ENCODE measurements at places on chromosomes 16 and 17.
A peak's percentile ranks its signal among the peaks of the same experiment; 100 is the strongest.

- DNase-seq, result no peak
Measured at GRCh38 chr17:39237586-39237985, 11.8 kb upstream of the STAC2 start.

GRCh38 chr17:45896803-45897693 lies 2.7 kb downstream of the MAPT start:
- DNase-seq, result no peak

- peak; percentile 92 for DNase-seq
Measured at GRCh38 chr16:84532291-84532724, 27.8 kb upstream of the MEAK7 start.

DNA sequence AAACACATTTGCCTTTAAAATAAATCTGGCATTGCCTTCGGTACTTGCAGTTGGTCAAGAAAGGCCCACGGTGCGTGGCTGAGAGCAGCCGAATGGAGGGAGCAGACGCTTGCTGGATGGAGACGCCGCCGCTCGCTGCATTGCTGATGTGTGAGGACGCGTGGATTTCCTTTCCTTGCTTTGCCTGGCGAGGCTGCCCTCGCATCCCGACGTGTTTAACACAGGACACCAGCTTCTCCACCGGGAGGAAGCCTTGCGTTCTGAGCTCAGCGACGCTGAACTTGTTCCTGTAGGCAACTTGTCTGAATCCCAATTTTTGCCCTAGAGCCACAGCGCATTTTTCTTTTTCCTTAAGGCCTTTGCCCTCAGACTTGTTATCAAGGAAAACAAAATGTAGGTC lies 45.8 kb downstream of the COX4I1 start:
- no peak for DNase-seq

DNA sequence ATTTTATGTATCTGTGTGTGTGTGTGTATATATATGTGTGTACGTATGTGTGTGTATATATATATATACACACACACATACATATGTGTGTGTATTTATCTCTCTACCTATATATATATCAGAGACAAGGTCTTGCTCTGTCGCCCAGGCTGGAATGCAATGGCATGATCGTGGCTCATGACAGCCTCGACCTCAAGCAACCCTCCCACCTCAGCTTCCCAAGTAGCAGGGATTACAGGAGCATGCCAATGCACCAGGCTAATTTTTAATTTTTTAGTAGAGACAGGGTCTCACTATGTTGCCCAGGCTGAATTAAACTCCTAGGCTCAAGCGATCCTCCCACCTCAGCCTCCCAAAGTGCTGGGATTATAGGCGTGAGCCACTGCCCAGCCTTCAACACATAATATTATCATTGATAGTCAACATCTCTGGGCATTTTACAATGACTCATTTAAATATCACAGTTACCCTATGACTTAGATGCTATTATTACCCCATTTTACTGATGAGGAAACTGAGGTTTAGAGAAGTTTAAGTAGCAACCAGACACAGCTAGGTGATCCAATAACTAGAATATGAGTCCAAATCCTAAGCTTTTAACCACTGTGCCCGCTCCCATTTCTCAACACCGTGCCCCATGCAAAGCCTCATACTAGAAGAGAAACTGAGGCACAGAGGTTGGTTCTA lies 24.3 kb downstream of the G6PC3 start:
- DNase-seq, result no peak

GRCh38 chr17:51848451-51848850 lies 310.1 kb downstream of the CA10 start:
- no peak for DNase-seq

DNA sequence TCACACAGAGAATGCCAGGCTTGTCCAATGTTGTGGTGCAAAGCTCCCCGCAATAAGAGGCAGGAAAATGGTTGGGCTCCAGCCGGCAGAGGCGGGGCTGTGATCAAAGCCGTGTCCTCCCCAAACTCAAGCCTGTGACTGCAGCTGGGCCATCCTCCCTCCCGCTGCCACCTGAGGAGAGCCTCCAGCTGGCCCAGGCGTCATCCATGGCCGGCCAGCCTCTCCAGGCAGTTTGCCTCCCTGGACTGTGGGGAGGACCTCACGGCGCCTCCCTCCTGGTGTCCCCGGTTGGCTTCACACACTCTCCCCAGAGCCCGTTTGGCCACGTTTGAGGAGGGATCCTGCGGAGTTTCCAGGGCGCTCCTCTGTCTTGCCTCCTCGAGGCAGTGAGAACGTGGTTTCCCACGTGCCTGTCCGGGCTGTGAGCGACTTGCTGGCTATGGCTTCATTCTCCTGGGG lies 134.1 kb downstream of the IRF8 start:
- DNase-seq, result no peak

DNA sequence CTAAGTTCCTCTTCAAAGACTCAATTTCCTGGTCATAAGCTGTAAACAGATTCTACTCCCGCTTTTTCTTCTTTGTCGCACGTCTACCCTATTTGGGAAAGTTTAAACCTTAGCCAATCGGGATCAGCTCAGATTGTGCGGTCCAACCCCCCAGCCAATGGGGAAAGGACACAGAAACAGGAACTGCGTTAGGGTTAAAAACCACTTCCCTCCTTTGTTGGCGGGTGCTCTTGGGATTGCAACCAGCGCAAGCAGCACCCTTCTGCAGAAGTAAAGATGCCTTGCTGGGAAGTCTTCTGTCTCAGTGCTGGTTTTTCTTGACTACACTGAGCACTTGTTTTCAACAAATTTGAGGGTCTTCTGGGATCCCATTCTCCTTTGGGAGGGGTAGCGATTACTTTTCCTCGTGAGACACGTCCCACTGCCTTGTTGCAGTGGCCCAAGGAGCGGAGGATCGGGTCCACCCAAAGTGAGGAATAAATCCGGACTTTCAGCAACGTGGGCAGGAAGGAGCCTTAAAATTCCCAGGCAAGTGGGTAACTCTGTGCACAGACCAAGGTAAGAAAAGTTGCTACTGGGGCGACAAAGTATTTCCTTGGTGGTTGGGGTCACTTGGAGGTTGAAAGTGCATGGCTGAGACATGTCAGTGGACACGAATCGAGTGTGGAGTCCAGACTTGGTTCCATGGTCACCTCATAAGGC lies 1.0 kb upstream of the YPEL3 start:
- no peak for DNase-seq

DNA sequence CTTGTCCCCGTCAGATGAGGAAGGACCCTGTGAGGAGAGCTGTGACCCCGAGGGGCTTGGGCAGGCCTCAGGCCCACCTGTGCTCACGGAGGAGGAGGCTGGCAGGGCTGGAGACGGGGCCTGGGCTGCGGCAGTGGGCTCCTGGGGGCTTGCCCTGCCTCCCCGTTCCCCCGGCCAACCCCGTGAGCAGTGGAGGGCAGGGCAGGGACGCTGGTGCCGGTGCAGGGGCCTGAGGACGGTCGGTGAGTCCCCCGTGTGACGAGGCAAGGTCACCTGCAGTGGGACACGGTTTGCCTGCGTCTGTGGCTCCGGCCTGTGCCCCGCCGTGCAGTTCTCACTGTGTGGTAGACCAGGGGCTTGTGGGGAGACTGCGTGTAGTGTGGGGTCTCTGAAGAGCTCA lies 8.3 kb upstream of the RHOT2 start:
- no peak for DNase-seq

GRCh38 chr16:4593086-4593485 lies 21.6 kb downstream of the UBALD1 start:
- no peak for DNase-seq

DNA sequence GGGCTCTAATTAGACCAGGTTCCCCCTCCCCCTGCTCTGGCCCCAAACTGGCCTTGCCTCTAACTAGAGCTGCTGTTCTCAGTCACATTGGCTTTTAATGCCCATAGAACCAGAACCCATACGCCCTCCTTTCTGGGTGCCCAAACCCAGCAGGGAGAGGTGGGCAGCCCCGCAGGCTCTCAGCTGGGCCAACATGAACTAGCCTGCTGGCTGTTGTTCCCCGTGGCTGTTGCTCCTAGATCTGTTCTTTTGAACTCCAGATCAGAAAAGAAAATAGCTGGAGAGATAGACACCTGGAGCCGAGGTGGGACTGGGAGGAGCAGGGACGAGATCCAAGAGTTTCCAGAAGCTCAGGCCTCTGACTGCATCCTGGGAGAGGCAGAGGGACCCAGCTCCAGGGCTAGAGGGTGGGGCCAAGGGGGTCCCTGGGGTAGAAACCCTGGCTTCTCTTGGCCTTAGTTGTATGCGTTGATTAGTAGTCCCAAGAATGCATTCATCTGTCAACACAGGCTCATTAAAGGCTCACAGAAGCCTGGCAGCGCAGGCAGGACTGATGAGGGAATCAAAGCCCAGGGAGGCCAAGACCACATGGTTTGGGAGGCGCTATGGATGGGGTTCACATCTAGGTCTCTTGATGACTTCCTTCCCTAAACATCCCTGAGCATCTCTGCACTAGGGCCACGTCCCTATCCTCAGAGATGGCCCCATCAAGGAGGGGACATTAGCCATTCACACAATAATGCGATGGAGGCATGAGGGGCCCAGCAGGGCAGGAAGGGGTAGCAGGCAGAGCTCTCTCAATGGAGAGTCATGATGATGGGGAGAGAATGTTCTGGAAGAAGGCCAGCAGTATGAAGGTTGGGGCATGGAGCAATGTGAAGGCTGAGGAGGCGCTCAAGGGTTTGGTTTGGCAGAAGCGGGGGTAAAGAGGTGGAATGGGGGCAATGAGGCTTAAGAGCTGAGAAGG lies 1.3 kb upstream of the CPSF4L start:
- no peak for DNase-seq

DNA sequence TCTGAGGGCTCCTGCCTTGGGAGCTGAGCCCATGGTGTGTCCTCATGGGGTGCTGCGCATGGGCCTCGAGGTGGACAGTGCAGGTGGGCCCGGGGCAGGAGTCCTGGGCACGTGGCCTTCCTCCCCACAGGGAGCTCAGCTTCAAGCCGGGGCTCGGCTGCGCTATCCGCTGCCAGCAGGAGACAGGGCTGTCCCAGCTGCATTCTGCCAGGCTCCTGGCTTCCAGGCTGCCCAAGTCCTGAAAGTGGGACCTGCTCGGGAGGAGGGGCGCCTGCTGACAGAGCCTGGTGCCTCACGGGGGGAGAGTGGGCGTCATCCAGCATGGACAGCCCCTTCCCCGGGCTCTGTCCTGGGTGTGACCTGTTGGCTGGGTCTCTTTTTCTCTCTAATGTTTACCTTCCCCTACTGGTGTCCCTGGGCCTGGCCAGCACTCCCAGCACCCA lies 7.1 kb downstream of the TRAF7 start:
- DNase-seq, result no peak

DNA sequence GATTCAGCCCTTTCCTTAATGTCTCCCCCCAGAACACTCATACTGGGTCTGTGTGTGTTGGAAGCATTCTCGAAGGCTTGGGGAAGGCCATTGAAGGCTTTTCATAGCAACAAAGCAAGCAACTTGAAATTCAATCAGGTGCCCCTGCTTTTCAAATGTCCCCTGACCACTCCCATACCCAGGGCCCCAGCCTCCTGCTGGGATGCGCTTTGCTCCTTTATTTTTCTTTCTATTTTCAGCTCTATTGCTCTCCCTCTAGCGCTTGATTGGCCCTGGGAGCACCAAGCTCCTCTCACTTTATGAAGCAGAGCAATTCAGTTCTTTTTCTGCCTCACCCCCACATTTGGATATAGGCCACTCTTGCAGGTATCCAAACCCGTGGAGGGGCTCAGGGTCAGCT lies 92.0 kb downstream of the WSCD1 start:
- DNase-seq, result no peak

DNA sequence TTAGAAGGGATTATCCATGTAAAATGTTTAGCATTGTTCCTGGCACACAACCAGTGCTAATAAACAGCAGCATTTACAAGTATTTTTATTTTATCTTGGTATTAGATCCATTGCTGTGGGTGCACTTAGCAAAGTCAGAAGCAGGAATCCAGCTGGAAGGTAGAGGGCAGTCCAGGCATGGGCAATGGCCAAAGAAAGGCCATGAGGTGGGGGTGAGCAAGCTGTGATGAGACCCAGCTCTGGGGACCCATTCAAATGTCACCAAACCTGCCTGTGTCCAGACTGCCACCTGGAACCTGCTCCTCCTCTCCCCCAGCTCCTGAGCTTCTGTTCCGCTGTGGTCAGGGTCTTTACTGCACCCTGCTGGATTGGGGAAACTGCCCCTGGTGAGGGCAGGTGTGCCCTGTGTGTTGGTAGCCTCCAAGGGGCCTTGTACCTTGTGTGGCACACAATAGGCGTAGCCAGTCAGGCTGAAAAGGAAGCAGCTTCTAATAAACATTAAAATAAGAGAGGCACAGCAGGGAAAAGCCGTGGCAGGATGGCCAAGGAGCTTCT lies 118.0 kb upstream of the CRHR1 start:
- no peak for DNase-seq

GRCh38 chr16:11058832-11059231 lies 114.5 kb downstream of the CLEC16A start:
- no peak for DNase-seq

GRCh38 chr16:89981414-89981813 lies 32.9 kb downstream of the DEF8 start:
- DNase-seq, result no peak

GRCh38 chr17:10702574-10702973 lies 5.2 kb downstream of the ADPRM start:
- no peak for DNase-seq

DNA sequence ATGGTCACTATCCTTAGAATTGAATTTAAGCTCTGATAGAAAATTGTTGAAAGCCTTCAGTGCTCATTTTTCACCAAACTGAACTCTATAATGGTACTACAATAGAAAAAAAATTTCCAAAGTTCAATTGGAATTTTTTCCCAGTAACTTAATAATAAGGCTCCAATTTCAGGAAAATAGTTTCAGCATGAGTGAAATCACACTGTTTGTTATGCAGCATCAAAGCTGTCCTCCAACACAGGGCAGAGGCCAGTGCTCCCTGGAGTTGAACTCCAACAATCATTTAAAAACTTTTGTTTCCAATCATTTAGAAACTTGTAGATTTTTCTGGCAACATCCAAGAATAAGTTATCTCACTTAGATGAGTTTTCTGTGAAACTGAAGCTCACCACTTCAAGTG lies 103.1 kb upstream of the HSBP1 start:
- DNase-seq, result no peak

- peak; percentile 88 for DNase-seq
Measured at GRCh38 chr16:24748242-24748641, 18.8 kb downstream of the TNRC6A start.

DNA sequence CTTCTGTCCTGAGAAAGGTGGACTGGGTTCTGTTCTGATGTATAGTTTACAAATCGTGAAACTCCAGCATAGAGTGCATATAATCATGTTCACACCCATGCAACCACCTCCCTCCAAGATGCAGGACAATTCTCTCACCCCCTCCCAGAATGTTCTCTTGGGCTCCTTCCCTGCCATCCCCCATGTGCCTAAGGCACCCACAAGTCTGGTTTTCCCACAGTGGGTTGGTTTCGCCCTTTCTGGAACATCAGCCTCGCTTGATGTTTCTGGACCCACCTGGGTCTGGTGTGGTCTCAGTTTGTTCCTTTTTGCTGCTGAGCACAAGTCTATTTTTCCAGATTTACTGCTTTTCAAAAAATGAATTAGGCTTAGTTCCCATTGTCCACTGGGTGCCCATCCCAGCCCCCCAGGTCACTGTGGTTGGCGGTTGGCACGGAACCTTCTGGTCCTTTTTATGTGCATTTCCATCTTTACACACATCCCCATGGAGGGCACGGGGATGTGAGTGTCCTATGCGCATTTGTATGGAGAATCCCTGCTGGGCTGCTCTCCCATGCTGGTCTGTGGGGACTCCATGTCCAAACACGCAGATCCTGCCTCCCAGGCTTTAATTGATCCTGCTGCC lies 19.0 kb downstream of the MAP2K3 start:
- peak; percentile 26 for DNase-seq
